ENCODE measurements at places on chromosomes 5 and 9. TPM values are rescaled to one million over a fixed set of nuclear protein-coding genes. Genes with fewer than 3 reads are reported as not detected.

DNA sequence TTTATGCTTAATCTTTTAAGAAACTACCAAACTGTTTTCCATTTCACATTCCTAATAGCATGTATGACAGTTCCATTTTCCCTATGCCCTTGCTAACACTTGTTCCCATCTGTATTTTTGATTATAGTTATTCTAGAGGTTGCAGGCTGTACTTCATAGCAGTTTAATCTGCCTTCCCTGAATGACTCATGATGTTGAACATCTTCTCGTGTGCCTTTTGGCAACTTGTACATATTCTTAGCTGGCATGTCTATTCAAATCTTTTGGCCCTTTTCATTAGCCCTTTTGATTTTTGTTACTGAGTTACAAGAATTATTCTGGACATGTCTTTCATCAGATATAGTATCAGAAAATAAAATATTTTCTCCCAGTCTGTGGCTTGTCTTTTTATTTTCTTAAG lies 320.3 kb downstream of the DIRAS2 start:
- no peak for DNase-seq

- no peak for DNase-seq
These were observed 33.4 kb downstream of the DDX4 start for GRCh38 chr5:55771175-55771655.

GRCh38 chr5:133049726-133050048 lies 2.1 kb upstream of the HSPA4 start:
- DNase-seq, result no peak

NUTM2G gene
- total RNA-seq, result not detected

GRCh38 chr5:65394087-65394486 lies 87.6 kb downstream of the ADAMTS6 start:
- DNase-seq, result peak; percentile 54

DNA sequence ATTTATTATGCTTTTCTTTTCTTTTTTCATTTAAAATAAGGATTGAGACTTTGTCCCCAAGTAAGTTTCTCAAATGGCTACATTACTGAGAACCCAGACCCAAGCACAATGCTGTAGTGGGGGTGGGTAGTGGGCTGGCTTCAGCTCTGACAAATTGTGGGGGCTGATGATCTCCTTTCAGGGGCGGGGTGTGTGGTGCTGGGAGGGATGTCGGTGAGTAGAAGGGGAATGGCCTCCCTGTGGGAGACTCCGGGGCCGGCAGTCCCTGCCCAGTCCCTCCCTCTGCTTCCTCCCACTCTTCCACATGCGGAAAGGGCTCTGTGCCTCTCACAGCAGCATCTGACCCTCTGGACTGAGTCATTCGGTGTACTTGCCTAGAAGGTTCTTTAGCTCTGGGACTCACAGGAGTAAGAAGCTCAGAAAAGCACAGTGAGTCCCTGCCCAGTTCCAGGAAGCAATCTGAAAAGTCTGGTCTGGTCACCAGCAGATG lies 14.3 kb downstream of the CD180 start:
- DNase-seq, result peak; percentile 68

DNA sequence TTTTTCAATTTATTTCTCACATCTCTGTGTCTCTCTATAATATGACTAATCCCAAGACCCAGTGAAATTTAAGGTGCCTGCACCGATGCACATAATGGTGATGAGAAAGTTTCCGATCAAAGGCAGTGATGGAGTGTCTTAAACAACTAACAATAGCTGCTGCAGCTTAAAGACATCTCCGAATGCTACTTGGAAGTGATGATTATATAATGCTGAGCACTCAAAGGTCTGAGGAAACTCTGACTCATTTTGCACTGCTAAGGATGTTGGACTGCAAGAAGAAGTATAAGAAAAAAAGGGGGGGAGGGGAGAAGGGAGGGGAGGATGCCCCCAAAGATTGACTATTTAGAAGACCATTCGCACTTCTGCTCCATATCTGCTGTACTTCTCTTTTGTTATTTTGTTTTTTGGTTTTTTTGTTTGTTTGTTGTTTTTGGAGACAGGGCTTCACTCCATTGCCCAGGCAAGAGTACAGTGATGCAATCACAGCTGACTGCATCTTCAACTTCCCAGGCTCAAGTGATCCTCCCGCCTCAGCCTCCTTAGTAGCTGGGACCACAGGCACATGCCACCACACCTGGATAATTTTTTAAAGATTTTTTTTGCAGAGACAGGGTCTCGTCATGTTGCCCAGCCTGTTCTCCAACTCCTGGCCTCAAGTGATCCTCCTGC lies 192.2 kb downstream of the HSD17B3 start:
- no peak for DNase-seq

- no peak for DNase-seq
These were observed 80.9 kb downstream of the SREK1 start for GRCh38 chr5:66224773-66225553.

DNA sequence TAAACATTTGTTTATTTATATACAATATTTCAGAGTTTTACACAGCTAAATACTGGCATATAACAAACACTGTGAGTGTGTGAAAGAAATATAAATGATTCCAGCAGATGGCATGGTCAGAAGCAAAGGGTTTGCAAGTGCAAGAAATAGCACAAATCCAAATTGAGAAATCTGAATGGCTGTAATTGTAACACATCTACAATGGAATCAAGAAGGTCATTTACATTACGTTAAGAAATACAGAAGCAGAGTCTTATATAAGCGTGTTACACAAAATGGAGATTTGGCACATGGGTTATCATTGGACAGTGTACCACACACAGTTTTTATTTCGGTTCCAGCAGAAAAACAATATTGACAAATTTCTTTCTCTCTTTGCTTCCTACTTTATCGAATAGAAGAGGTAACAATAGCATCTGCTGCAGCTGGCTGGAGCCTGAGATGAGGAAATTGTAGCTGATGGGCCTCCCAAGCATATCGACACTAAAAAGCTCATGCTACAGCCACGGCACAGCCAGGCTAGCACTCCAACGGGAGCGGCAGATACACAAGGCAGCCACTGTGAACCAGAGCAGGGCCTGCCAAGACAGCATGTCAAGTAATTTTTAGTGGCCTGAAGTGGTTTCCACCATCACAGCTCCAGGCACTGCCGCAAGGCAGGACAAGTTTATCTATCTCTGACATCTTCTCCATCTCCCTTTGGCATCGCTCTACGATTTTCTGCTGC lies 564.6 kb upstream of the DMAC1 start:
- DNase-seq, result no peak

DNA sequence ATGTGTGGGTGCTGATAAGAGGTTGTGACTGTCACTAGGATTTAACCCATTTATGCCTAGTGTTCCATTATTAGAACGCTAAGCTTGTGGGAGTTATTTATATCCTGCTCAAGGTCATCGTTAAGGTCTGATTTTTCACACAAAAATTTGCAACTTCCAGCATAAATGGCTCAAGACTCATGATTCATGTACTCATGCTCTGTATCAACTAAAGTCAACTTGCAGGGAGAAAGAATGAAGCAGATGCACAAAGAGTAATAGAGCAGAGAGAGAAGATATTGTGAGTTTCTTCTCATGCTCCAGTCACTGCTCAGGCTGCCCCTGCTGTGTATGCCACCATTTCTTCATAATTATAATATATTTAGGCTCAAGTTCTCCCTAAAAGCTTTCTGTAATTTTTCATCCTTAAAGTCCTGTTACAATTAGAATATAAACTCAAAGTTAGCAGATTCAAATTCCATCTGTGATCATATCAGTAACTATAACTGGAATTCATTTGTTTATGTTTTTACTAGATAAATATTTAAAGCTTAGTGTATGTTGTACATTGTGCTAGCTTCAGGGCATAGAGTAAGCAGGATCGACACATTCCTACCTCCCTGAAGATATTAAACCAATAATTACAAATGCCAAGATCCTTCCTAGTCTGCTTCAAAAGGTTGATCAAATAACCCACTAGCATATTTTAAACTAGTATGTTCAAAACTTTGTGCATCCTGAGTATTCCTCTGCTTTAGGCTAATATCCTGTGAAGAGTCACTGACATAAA lies 136.7 kb downstream of the NUDT12 start:
- no peak for DNase-seq

CCL28 gene
- 0.17 TPM for total RNA-seq

- DNase-seq, result no peak
These were observed 909 bp downstream of the NDFIP1 start for GRCh38 chr5:142109331-142110045.

BHMT gene
- not detected for total RNA-seq

GRCh38 chr9:127803507-127804352 lies 1.0 kb downstream of the FPGS start:
- peak; percentile 83 for DNase-seq

C9orf50 gene
- not detected for total RNA-seq

IGFBPL1 gene
- total RNA-seq, result not detected

- DNase-seq, result no peak
These were observed 215.0 kb downstream of the GAPVD1 start for GRCh38 chr9:125476645-125477044.

LCN2 gene
- total RNA-seq, result 2.1 TPM

PLCXD3 gene
- 0.40 TPM for total RNA-seq

EFNA5 gene
- total RNA-seq, result 1.1 TPM

ARHGEF37 gene
- 20.8 TPM for total RNA-seq

DNA sequence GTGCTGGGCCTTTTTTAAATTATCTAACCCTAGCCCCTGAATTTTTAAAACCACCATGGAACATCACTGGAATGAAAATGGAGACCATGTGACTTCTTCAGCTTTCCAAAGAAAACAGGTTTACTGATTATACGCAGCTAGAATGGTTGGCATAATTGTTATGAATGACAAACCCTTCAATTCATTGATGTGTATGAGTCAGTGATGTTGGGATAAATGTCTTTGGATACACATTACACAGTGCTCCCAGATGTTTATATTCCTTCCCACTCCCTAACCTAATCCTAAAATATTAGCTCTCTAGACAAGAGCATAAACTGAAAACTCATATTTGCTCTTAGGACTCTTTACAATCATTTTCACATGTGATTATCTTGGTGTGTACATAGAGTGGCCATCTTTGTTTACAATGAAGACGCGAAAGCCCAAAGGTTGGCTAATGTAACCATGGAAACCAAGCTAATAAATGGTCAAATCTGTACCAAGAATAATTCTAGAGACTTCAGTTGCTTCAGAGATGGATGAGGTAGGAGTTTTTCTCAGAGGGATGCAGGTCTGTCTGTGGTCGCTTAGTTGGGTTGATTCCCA lies 131.2 kb upstream of the HMHB1 start:
- no peak for DNase-seq

ZER1 gene
- 64.8 TPM for total RNA-seq

- no peak for DNase-seq
These were observed 125.9 kb upstream of the ANKRD55 start for GRCh38 chr5:56358703-56359681.

PCDHB14 gene
- 0.52 TPM for total RNA-seq

DNA sequence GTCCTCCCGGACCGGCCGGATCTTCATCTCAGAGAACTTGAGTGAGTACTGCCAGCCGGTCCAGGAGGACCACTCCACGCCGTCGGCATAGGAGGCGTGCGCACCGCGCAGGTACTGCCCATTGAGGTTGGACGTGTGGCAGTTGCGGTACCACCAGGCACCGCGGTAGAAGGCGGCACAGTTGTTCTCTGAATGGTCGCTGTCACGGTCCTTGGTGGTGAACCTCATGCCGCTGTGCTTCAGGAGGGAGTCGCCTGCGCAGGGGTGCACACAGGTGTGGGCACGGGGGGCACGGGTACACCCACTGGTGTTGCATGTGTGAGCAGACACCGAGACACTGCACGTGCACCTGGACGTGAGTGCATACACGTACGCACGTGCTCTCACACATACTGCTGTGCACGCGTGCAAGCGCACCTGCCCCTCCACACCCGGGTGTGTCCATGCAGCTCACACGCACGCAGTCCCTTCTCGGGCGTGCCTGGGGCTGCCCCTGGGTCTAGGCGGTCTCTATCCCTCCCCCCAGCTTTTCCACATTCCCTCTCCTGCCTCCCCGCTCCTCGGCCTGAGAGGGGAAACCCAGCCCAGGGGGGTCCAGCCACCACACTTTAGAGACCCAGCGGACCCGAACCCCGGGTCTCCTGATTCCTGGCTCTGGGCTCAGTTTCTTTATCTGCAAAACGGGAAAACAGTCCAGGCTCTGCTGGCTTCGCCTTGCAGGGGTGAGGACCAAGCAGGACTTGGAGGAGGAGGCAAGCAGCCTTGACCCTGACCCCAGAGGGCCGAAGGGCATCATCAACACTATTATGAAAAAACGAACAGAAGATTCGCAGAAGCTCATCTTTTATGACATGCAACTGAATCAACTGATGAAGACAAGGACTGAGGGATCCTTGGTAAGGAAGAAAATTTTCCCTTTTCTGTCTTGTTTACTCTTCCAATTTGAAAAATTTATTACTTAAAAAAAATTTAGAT lies 7.7 kb upstream of the QRFP start:
- DNase-seq, result no peak

DNA sequence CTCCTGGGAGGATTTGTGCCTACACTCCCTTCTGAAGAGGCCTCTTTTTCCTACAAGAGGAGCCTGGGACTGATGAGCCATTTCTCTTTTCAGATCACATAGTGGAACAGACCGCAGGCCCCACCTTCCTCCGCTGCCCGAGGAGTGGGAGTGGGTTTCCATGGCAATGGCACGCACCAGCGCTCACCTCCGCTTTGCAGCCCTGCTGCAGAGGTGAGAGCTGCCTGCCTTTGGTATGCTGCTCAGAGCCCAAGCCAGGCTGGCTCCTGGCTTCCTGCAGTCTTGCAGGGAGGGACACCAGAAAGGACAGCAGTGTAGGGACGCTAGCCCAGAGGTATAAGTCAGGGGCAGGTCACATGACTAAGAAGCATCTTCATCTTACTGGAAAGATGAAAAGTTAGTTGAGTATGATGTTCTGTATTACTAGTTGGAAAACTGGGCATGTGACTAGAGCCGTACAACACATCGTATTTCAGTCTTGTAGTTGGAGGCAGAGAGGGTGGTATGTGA lies 12.4 kb downstream of the PTTG1 start:
- DNase-seq, result no peak

TMEM171 gene
- 1.1 TPM for total RNA-seq

IL4 gene
- total RNA-seq, result not detected

DNA sequence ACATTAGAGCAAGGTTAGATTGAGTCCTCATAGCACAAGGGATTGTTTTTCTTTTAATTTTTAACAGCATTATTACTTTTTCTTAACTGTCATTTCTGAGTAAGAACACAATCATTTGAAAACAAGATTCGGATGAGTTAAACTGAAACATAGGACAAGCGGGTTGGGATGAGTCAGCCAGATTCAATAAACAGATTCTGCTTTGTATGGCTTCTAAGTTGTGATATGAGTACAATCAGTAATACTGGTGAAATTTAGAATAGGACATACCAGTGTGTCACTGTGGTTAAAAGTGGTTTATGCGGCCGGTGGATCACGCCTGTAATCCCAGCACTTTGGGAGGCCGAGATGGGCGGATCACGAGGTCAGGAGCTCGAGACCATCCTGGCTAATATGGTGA lies 364.3 kb upstream of the CDH10 start:
- no peak for DNase-seq

DNA sequence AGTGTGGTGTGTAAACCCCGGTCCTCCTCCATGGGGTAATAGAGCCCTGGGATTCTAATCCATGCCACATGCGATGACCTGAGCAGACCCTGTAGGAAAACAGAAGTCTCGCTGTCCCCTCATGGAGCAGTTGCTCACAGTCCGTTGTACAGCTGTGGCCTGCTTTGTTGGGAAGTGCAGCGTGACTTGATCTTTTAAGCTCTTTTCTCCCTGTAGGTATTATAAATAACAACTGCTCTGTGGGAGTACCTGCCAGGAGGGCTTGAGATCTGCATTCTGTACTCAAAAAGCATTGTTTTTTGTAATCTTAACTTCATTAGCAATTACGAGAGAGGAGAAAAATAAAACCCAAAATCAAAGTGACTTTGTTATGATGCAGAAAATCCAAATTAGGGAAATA lies 17.3 kb downstream of the MEGF10 start:
- DNase-seq, result no peak

UGT3A1 gene
- 4.1 TPM for total RNA-seq

All from psoas muscle (tissue), 8 donors.